Sigmoid colon (tissue), 7 donors: ENCODE measurements at places on chromosomes 4 and X. TPM values are rescaled to one million over a fixed set of nuclear protein-coding genes. Genes with fewer than 3 reads are reported as not detected.

- no peak for DNase-seq
Measured at GRCh38 chr4:161869511-161869910, 294.3 kb downstream of the FSTL5 start.

DNA sequence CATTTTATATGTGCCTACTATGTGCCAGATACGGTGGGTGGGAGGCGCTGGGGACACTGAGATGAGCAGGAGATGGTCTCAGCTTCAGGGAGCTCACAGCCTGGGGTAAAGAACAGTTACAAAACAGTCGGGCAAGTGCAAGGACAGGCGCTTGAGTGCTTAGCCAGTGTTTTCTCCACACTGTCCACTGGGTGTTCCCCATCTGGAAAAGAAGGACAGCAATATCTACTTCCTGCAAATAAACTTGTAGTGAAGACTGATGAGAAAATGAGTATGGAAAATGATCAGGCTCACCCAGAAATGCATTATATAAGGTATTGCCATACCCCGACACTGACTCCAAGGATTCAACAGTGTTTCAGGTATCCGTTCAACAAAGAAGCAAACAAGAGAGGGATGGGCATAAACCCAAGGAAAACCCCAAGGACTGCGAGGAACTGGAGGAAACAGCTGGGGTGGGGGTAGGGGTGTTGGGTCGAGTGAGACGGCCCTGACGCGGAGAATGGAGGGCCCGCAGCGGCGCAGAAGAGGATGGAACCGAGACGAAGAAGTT lies 835 bp downstream of the TMEM185A start:
- no peak for DNase-seq

AFF2 gene
- not detected for polyA plus RNA-seq

GLRA2 gene
- polyA plus RNA-seq = 0.42 TPM

DNA sequence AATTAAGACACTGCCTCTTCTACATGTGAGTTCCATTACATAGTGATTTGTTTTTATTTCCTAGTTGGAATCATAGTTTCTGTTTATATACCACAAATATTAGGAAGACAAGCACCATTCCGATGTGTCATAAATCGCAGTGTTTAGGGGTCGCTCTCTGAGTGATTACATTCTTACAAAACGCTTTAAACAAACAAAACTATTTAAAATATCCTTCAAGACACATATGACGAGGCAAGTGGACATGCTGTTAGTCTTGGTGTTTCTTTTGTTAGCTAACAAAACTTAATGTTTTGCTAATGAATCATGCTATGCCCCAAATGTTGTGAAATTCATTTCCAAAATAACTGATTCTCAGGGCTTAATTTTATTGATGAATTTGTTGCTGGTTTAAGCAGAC lies 1219.3 kb upstream of the PRKX start:
- no peak for DNase-seq

SSX2B gene
- polyA plus RNA-seq = not detected

- DNase-seq = no peak
Measured at GRCh38 chr4:139749338-139749737, 83.7 kb downstream of the MGST2 start.

GRCh38 chrX:8773117-8773516 lies 28.1 kb downstream of the FAM9A start:
- DNase-seq = no peak

EPGN gene
- not detected for polyA plus RNA-seq

SLC7A11 gene
- 0.60 TPM for polyA plus RNA-seq

DNA sequence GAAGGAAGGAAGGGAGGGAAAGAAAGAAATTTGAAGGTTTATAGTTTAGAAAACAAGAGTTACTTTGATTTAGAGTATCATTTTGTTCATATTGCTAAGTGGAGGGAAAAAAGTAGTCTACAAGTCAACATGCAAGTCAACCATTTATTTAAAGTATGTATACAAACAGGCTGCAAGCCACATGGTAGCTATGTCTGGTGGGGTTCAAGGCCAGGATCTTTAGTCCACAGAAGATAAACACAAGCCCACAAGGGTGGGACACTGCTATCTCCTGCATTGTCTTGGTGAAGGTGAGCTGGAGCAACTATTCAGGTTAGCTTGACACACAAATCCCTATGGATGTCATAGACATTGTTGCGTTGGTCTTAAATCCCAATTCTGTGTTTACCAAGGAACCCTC lies 71.4 kb downstream of the ABCG2 start:
- no peak for DNase-seq

GRCh38 chrX:74187211-74187610 lies 116.8 kb upstream of the ZCCHC13 start:
- DNase-seq = no peak
